ENCODE measurements at places on chromosomes 13 and 19. TPM values are rescaled to one million over a fixed set of nuclear protein-coding genes. Genes with fewer than 3 reads are reported as not detected.
A peak's percentile ranks its signal among the peaks of the same experiment; 100 is the strongest.

DNA sequence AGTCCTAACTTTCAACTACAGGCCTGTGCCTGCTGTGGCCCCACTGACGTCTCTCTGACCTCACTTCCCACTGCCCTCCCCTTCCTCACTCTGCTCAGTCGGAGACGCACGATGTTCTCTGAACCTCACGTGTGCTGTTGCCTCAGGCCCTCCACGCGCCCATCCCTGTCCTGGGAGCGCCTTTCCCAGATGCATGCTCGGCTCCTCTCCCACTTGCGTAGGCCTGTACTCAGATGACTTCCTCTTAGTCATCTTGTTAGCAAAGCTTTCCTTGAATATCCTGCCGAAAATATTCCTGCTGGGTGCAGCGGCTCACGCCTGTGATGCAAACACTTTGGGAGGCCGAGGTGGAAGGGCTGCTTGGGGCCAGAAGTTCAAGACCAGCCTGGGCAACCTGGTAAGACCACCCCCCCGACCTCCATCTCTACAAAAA lies 9.3 kb upstream of the SYT5 start:
- DNase-seq: peak; percentile 54

DNA sequence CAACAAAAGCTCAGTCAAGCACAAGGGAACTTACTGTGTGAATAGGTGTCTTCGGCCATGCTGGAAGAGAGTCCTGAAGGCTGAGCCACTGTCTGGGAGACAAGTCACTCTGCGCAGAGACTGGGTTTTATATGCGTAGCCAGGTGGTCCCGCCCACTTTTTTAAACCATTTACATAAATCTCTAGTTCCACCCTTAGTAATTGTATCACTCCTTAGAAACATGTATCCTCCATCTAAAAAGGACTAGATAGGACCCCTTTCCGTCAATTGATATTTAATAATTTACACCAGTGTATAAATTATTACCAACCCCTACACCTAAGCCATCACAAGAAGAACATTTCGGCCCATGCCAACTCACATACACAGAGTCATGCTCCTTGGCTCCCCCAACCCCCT lies at the start of gene DUXA:
DUXA (minus strand) TSS at position 101 of the 400 bp plus-strand sequence; CDS start at position 59, 42 bp downstream.
- DNase-seq: no peak

DNA sequence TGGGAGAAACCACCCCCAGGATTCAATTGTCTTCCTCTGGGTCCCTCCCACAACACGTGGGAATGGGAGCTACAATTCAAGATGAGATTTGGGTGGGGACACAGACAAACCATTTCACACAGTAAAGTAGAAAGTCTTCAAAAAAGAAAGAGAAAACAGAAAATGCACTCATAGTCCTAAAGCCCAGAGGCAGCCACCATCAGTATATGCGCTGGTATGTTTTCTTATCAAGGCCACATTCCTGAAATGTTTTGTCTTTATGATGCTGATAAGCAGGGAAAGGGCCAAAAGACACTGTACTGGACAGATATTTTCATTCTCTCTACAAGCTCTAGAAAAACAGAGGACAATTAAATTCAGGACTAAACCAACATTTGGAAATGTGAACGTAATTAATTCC lies 375.8 kb upstream of the TSHZ3 start:
- DNase-seq: no peak

The CEBPG gene
- total RNA-seq: 26.3 TPM

The TEX29 gene
- 0.13 TPM for total RNA-seq

The ADPRHL1 gene
- total RNA-seq: 0.25 TPM
